ENCODE measurements at places on chromosomes 11 and 22.

DNA sequence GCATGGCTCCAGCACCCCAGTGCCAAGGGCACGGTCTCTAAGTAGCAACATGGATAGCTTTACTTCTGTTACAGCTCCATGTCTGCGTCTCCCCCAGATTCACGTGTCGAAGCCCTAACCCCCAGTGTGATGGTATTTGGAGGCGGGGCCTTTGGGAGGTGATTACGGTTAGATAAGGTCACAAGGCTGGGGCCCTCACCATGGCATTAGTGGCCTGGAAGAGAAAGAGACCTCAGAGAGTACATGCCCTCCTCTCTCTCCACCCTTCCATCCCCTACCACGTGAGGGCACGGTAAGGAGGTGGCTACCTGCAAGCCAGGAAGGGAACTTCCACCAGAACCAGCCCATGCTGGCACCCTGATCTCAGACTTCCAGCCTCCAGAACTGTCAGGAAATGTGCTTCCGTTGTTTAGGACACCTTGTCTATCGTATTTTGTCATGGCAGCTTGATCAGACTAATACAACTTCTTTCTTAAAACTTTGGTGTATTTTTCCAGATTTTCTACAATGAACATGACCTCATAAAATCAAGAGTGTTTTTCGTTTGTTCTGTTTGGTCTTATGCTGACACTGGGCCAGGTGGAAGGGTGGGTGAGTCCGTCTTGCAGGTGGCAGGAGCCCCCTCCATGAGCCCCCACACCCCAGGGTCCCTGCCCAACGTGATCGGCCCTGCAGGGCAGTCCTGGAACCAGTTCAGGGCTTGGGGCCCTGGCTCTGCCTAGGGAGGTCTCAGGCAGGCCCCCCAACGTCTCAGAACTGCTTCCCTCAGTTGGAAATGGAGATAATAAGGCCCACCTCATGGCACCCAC is 10.7 kb downstream of the RTN4R start:
- DNase-seq, result no peak

DNA sequence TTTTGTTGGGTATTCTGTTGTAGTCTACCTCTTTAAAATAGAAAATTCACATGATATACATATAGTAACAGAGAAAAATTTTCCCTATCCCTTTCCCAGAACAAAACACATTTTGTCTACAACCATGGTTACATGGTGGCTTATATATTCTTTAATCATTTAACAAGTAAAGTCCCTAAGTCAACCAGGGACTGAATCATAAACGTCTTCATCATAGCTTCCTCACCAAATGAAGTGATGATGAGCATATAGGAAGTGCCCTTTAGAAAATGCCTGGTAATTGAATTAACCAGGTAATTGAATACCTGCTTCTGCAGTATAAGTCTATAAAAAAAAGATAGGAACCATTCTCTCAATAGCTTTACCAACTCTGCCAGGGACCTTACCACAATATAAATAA is 101.2 kb downstream of the APOL5 start:
- no peak for DNase-seq

DNA sequence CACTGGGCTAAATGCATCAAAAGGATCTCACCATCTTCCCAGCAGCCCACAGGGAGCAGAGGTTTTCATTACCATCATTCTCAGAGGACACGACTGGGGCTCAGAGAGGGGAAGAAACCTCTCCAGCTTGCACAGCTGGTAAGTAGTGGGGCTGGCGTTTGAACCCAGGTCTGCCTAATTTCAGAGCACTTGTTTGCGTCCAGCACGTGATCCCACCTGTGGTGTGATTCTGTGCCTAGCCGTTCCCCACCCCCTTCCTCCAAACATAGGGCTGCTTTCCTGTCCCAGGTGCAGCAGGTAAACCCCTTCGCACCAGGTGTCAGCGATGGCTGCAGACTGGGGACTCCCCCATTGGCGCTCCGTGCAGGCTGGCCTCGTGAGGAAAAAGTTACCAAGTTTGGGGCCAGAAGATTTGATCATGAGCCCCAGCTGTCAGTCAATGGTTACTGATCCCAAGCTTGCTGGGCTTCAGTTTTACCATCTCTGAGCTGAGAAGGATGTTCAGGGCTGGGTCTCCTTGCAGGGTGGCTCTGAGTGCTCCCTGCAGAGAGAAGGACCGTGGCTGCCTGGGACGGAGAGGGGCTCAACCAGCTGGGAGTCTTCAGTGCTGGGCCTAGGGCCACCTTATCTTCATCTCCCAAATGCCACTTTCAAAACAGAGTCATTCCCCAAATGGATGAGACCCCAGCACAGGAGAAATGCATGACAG is 445.6 kb downstream of the TBC1D22A start:
- DNase-seq, result no peak

DNA sequence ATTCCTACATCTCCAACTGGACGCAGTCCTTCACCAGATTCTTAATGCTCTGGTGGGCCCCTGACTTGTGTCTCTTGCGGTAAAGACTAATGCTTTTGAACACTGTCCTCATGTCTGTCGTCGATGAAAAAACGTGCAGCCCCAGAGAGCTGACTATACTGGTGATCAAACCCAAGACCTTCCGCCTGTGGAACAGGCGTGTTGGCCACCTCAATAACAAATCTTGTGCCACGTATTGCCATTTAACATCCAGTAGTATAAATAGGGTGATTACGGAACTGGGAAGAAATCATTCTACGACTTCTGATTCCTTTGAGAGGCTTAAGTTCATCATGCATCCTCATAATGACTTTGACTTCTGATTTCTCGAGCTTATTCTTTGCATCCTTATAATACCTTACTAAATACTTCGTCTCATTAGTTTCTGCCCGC is 45.6 kb downstream of the OR4D9 start:
- DNase-seq, result peak; percentile 31

DNA sequence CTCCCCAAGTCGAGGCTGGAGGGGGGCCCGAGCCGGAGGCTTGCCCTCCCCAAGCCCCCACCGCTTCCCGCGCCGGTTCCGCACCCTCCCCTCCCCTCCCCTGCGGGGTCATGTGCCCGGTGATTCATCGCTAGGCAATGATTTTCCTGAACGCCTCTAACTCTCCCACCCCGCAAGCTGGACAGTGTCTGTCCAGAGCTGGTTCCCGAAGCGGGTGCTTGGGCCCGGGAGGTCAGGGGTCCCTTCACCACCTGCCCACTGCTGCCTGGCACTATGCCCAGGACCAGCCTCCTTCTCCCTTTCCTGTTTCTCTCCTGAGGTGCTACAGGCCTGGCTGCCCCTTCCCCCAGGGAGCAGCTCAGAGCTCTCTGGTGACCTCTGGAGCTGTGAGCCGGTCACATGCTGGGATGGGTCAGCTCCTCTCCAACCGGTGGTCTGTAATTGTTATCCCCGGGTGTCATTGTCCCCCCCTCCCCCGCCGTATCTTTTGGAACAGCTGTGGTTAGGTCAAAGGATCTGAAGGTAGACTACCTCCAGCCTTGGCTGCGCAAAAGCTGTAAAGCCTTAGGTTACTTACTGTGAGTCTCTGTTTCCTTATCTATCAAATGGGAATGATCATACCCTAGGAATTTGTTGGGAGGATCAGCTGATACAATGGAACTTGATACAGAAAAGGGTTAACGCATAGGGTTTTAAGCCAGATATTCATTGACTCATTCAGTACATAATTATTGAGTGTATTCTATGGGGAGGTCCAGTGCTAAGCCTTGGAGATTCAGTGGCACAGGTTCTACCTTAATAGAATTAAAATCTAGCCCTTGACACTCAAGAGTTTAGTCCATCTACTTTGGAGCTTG is 753 bp downstream of the STX3 start:
- DNase-seq, result peak; percentile 70

DNA sequence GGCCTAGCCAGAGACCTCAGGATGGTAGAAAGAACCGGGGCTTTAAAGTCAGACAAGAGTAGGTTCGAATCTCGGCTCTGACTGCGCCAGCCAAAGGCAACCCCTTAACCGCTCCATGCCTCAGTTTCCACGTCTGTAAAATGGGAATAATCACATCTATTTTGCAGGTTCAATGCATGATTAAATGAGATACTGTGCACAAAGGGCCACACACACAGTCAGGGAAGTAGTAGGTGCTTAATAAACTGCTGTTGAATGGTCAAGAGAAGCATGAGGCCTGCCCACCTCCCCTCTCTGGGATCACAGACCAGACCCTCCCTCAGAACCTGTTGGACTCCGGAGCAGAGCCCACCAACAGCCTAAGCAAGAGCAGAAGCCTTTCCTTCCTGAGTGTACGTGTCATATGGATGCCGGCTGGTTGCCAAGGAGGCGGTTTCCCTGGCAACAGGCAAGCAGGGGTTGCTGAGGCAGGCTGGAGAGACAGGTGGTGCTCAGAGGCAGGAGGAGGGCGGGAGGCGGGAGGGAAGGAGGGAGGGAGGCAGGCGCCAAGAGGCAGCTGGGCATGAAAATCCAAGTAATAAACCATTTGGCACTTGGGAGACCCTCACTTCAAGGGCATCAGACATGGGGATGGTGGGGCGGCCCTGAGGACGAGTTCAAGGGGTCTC is 43.9 kb downstream of the NFAM1 start:
- peak; percentile 58 for DNase-seq

DNA sequence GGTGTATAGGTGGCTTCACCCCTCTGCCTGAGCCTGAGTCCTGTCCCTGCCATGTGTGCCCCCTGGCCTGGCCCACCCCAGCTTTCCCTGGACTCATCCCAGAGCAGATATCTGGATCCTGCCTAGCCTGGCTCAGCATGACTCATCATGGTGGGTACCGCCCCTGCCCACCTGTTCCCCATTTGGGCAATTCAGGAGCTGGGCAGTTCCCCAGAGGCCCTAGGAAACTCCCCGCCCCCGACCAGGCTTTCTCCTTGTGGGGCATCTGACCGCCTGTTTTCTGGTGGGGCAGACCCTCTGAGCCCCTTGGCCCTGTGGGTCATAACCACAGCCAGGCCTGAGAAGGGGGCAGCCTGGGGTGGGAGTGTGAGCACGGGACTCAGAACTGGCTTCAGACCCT is 4.4 kb downstream of the TSPO start:
- DNase-seq, result no peak

GRCh38 chr22:35462498-35463230 is 62.7 kb downstream of the MCM5 start:
- DNase-seq, result no peak
